ENCODE measurements at places on chromosomes 12 and 14.
A peak's percentile ranks its signal among the peaks of the same experiment; 100 is the strongest.

GRCh38 chr14:48973151-48973550, 613.0 kb downstream of the RPS29 start:
- DNase-seq = no peak

DNA sequence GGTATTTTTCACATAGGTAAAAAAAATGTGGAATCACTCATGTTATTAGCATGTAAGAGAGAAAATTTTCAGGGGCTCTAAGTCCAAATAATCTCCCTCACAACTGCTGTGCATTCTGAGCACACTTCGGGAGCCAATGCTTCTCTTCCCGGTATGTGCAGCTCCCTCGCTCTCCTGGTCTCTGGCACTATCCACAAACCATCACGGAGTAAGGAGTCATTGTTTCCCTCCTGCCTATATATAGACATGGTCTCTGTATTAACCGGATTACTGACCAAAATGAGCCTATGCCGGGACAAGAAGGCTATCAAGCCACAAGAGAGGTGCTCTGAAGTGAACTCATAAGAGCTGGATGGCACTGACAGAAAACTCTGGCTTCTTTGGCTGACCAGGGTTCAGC, 13.4 kb downstream of the HECTD4 start:
- DNase-seq = peak; percentile 15

DNA sequence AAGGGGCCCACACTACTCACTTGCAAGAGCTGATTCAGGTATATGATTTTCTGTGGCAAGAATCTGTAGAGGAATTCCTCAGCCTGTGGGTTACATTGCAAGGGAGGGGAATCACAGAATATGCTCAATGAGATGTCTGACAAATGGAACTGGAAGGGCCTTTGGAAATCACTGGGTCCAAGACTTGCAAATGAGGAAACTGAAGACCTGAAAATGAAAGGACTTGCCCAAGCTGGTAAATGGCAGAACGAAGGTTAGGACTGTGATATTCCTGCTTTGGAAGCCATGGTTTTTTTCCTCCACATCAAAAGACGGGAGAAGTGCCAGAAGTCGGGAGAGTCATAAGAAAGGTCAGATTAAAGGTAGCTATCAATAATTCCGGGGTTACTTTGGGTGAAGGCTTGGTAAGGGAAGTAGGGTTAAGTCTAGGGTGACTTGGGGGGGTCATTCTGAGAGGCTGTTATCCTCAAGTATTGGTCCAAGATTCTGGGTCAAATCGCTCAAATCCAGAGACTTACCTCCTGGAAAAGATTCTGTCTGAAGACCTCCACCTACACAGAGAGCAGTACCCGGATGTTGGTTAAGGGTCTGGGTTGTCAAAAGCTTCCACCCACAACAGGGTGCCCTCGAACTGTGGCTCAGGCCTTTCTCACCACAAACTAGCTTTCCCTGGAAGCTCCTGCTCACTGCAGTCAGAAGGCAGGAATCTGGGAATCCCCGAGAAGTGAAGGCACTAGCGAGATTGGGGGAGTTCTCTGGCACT, 539 bp downstream of the PSME2 start:
- no peak for DNase-seq

- DNase-seq = no peak
These were observed 23.5 kb upstream of the INF2 start for GRCh38 chr14:104665657-104666522.

DNA sequence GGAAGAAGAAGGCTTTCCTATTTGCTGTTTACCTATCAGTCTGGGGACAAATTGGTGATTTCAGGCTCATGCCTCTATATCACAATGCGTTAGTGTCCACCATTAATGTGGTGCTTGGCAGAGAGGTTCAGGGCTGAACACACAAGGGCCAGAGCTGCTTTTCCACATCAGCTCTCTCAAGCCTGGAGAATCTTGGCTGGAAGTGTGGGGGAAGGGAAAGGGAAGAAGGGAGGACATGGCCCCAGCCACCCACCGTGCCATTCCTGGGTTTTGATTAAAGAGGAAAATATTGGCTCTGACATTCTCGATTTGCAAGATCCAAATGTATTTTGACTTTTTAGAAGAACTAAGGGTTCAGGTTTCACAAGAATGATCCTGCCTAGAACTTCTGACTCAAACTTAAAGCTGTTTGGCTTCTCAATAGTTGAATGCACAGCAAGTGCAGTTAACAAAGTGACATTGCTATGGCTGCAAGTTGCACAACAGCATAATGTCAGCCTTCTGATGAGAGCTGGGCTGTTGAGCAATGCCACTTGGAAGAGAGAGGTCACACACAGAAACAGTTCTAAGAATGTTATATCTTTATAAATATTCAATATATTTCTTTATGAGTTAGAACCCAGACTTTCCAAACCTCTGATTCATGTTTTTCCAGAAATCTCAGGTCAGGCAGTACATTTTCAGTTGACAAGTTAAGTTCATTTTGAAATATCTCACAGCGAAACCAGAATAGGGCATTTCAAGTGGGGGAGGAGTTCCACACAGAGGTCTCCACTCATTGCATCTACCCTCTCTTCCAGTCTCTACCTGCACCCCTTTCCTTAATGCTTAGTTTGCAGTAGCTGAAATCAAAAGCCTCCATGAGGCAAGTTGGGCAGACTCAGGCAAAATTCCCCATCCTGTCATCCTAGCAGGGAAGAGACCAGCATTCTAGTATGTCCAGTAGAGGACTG, 25.3 kb downstream of the IGF1 start:
- DNase-seq = peak; percentile 33

- DNase-seq = peak; percentile 15
These were observed 768.1 kb upstream of the TBX3 start for GRCh38 chr12:115451780-115452736.

DNA sequence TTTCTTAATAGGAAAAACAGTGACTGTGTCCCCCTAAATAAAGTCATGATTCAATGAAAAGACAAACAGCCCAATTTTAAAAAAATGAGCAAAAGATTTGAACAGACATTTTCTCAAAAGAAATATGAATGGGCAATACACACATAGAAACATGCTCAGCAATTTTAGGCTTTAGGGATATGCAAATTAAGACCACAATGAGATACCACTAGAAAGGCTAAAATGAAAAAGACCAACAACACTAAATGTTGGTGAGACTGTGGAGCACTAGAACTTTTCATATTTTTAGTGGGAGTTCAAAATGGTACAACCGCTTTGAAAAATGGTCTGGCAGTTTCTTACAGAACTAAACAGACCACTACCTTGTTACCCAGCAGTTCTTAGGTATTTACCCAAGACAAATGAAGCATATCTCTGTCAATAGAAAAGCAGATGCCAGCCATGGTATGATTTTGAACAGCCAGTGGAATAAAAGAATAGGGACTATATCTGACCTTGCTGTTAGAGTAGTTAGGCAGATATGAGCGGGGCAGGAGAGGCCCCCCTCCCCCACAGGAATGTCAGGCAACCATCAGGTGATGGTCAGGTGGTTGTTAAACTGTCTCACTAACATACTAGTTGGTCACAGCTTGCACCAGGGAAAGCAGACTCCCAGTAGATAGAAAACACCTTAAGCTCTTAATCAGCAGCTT, 108.8 kb downstream of the PRKCH start:
- no peak for DNase-seq

DNA sequence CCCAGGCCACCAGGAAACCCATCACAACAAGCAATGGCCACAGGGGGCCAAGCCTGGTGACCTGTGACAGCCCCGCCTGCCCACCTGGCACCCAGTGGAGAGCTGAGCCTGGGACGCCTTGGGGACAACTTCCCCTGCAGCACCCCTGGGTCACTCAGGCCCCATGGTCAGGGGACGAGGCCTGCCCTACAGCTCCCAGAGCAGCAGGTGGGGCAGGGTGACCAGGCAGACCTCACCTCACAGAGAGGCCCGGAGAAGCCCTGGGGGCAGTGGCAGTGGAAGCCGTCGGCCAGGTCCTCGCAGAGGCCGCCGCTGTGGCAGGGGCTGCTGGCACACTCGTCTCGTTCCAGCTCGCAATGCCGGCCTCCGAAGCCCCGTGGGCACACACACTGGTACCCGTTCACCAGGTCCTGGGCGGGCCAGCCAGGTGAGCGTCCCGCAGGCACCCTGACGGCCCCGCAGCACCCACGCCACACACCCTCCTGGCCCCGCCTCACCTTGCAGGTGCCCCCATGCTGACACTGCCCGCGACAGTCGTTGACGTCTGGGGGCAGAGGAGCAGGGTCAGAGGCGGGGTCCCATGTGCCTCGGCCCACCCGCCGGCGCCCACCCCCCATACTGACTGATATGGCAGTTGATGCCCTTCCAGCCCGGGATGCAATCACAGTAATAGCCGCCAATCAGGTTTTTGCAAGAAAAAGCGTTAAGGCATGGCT, 18.1 kb downstream of the JAG2 start:
- DNase-seq = no peak

DNA sequence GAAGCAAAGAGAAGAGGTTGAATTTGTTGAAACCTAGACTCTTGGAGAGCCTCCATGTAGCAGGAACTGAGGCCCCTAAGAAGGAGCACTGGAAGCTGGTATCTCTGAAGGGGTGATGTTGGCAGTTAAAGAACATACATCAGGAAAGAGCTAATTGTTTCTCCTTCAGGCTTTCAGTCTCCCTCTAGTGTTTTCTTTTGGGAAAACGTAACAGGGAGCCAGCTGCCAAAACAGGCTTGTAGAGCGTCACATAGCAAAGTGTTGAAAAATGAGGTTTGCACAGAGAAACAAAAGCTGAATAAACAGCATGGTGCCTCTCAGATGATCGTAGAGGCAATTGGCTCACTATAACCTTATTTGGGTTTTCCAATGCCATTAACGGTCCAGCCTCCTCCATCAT, 46.9 kb upstream of the CAND1 start:
- DNase-seq = peak; percentile 12

GRCh38 chr14:71321574-71322315, 414.5 kb downstream of the PCNX1 start:
- peak; percentile 55 for DNase-seq

DNA sequence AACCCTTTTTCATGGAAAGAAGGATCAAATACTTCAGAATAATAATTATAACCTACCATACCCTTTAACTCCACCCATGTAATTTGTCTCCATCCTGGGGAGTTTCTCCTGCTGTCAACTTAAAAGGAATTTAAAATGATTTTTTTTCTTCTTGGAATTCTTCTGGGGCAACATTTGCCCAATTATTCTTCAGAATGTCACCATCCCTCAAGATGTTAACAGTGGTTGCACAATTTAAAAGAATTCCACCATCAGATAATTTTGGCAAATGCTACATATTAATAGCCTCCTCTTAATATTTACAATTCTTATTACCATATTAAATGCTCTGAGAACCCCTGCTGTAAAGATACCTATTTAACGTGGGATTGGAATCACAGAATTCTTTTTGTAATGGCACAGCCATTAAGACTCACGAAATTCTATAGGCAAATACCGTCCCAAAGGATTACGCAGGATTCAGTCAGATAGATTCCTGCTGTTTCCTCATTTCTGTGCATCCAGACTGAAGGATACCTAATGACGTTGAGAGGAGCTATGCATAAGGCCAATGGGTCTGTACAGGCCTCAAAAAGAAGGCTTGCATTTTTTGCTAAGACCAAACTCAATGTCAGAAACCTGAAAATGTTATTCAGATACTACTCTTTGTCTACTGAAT, 177.5 kb downstream of the DAD1 start:
- no peak for DNase-seq

- peak; percentile 42 for DNase-seq
These were observed 42.9 kb downstream of the BRAP start for GRCh38 chr12:111642681-111643426.

GRCh38 chr12:83197483-83197914, 510.8 kb downstream of the TMTC2 start:
- no peak for DNase-seq
